ENCODE measurements at places on chromosomes 3 and 15.
A peak's percentile ranks its signal among the peaks of the same experiment; 100 is the strongest.

DNA sequence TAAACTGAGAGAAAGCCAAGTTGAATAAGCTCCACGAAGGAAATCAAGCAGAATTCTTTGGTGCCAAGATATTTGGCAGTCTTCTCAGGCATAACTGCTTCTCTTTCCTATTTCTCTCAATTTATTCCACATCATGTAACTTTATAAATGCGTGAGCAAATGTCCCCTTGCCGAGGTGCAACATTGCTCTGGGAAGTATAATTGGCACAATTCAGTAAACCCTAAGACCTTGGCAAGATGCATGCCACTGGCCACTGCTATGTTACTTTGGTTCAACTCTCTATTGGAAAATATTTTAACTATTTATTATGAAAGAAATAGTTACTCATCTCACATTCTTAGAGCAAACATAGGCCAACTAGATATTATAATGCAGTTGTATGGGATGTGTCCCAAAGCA lies 170.2 kb downstream of the SUCNR1 start:
- DNase-seq: peak; percentile 29

DNA sequence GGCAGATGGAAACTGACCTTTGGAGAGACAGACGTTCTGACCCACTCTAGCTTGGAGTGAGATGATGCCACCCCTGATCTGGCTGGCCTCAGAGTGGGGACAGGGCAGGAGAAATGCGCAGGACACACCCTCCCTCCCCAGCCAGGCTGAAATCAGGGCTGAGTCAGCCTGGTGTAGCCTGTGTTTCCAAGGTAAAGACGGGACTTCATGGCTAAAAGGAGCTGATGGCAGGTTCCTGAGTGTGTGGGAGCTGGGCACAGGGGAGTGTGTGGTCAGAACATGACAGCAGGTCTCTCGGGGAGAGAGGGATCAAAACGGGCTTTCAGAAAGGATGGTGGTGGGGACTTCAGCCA lies 14.6 kb upstream of the POLG start:
- DNase-seq: no peak

GRCh38 chr15:51227940-51228732 lies 110.3 kb downstream of the CYP19A1 start:
- DNase-seq: peak; percentile 85

DNA sequence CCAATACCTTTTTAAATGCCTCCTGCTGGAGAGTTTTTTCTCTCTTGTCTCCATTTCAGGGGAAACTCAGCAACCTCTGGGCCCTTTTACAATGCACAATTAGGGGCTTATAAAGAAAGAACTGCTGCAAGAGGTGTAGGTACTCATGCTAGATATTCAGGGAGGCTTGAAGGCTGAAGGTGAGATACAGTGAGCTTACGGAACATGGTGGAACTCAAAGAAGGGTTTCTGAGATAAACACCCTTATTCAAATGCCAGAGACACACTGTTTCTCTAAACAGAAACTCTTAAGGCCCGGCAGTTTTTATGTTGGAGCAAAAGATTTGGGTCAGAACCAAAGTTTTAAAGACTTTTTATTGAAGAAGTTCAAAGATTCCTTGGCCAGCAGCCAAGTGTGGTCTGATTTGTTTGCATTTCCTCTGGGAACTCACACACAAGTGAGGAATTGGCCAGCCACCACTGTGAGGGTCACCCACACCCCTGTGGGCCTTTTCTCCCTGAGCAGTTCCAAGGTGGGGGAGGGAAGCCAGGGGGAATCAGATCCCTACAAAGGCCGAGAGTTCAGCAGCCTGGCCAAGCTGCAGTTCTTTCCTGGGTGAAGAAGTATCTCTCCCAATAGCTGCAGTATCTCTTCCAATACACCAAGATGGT lies 47.8 kb downstream of the TNFAIP8L3 start:
- peak; percentile 27 for DNase-seq

- no peak for DNase-seq
These were observed 24.5 kb downstream of the BTLA start for GRCh38 chr3:112474796-112475195.

DNA sequence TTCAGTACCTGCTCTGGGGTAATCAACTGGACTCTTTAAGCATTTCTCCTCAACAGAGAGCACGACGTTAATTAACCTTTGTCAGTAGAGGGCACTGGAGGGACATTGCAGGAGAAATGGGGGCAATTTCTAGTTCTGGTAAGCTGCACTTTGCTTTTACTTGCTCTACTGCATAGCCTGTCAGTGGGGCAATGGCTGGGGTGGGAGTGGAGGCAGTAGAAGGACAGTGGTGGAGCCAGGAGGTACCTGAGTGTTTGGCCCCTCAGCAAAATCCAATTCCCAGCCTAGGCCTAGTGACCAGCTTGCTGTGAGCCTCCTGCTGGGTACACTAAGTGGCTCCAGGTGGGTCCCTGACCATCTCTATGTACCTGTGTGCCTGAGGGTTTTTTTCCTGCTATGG lies 18.3 kb upstream of the MED12L start:
- no peak for DNase-seq

DNA sequence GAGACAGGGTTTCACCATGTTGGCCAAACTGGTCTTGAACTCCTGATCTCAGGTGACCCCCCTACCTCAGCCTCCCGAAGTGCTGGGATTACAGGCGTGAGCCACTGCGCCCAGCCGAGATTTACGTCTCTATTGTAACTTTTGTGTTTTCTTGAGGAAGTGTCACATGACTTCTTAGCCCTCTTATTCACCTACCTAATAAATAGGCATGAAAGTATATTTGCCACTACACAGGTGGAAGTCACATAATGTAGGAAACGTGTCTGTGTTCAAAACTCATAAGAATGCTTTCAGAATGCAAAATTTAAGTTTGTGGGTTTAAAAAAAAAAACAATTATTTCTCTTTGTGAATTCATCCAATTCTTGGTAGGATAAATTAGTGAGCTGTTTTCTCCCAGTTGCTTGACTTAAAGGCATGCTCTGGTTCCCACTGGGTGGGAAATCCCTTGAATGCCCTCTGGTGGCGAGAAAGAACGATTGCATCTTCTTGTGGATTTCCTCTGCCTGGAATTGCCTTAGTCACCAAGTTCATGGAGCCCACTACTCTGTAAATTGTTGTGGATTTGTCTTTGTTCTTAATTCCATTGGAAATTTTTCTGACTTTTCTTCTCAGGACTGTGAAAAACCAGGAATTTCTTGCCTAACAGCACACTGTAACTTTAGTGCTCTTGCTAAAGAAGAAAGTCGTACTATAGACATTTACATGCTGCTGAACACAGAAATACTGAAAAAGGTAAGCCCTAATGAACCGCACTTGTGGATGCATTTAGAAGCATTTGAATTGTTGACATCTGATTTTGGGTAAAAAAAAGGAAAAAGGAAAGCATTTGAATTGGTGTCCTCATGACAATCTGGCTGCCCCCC lies 82.2 kb upstream of the CTDSPL start:
- peak; percentile 64 for DNase-seq

GRCh38 chr15:43748376-43748775 lies 2.1 kb downstream of the PDIA3 start:
- no peak for DNase-seq

GRCh38 chr3:24470277-24470676 lies 24.4 kb downstream of the THRB start:
- DNase-seq: no peak

DNA sequence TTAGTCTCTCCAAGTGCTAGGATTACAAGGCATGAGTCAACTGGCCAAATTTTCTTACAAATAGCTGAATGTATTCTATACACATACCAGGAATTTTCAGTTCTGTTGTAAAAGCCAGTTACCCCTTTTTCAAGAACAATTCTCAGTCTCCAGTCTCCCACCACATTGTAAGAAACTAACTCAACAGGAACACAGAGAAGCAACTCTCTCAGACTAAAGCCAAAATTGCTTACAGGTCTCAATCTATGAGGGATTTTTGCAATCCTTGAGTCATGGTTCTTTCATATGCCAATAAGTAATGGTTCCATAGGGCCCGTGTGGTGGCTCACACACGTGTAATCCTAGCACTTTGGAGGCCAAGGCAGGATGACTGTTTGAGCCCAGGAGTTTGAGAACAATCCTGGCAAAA lies 8.5 kb downstream of the IP6K2 start:
- DNase-seq: peak; percentile 45

DNA sequence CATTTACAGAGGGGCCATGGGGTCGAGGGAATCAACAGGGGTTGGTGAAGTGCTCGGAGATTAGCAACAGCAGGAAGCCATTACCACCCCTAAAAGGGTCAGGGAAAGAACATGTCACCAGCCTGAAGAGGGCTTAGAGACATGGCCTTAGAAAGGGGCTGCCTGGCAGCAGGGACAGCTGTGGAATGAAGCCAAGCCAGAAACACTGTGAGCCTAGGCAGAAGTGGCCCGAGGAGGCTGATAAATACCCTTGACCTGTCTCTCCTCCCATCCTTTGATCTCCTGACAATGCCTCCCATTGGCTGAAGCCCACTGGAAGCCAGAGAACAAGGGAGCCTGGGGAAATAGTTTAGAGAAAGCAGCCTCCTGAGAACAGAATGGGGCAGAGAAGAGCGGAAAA lies 31.4 kb downstream of the GPD1L start:
- no peak for DNase-seq

GRCh38 chr3:95514260-95514659 lies 1300.1 kb upstream of the EPHA6 start:
- no peak for DNase-seq

GRCh38 chr3:149545049-149545448 lies 70.6 kb downstream of the TM4SF4 start:
- DNase-seq: no peak

GRCh38 chr15:97909291-97909891 lies 51.1 kb upstream of the ARRDC4 start:
- DNase-seq: peak; percentile 9

- no peak for DNase-seq
These were observed 46.1 kb downstream of the AGBL1 start for GRCh38 chr15:86125775-86126174.

DNA sequence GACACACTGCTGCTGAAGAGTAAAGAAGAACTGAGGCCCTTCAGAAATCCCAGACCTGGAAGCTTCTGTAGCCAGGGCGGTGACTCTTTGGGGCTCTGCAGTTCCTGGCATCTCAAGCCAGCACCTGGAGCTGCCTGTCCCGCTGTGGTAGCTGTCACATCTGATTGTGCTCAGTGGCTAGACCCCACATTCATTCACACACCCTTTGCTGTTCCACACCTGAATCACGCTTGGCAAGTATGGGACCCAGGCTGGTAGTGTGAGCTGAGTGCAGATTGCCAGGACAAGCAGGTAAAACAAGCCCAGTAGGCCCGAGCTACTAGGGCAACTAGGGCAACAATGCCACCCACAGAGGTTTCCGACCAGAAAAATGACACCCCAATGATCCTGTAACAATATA lies 218.2 kb downstream of the VGLL3 start:
- DNase-seq: no peak

All from astrocyte (in vitro differentiated cells and primary cell).